NCI-H2107 (cell line): ENCODE measurements at places on chromosomes 11 and 22.

DNA sequence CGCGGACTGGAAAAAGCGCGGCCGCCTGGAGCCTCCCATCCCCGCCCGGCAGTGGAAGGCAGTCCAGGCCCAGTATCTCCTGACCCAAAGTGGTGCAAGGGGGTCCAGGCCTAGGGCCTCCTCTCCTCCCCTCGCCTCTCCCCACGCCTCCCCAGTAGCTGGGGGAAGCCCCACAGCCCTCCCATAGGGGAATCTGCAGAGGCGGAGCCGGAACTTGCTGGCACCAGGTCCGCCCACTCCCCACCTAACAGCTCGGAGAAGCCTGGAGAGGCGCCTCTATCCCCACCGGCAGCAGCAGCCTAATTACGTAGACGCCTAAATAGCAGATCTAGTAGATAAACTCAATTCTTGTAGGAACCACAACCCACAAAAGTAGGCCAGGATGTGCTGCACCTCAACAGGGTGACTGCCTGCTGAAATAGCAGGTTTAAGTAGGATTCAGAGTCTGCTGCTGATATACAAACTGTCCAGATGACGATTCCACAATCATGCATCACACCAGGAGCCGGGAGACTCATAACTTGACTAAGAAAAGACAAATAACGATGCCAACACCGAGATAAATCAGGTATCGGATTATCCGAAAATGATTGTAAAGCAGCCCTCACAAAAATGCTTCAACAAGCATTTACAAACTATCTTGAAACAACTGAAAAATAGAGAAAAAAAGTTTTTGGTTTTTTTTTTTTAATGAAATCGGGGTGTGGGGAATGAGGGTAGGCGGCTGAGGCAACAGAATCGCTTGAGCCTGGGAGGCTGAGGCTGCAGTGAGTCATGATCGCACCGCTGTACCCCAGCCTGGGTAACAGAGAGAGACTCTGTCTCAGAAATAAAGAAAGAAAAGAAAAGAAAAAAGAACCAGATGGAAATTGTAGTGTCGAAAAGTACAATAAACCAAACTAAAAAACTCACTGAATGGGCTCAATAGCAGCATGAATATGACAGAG lies 11.4 kb upstream of the BRD1 start:
- DNase-seq, result no peak

GRCh38 chr11:83159902-83160865 lies 3.3 kb downstream of the PCF11 start:
- DNase-seq, result no peak

DNA sequence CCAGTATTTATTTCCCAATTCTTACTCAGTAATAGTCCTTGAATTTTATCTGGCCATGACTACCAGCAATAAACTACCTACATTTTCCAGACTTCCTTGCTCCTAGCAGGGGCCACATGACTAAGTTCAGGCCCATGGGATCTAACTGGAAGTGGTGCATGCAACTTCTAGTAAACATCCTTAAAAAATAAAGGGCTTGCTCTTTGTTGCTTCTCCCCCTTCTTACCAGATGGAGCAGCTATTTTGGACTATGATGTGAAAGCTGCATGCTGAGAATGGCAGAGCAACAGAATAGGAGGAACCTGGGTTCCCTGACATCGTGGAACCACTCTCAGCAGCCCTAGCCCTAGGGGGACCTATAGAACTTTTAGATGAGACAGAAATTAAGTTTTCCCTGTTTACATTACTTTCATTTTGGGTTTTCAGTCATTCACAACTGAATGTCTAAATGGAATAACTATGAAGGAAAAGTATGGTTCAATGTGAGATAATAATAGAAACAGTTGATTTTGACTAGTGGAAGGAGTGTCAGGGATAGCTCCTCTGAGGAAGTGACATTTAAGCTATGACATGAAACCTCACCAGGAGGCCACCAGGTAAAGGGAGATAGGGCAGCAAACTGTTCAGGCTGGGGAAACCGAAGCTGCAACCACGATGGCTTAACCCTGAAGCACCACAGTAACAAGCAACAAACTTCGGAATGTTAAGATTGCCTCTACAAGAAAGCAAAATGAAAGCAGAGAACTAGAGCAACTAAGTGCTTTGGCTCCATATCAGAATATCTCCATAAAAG lies 48.9 kb downstream of the PHF21A start:
- DNase-seq, result no peak

DNA sequence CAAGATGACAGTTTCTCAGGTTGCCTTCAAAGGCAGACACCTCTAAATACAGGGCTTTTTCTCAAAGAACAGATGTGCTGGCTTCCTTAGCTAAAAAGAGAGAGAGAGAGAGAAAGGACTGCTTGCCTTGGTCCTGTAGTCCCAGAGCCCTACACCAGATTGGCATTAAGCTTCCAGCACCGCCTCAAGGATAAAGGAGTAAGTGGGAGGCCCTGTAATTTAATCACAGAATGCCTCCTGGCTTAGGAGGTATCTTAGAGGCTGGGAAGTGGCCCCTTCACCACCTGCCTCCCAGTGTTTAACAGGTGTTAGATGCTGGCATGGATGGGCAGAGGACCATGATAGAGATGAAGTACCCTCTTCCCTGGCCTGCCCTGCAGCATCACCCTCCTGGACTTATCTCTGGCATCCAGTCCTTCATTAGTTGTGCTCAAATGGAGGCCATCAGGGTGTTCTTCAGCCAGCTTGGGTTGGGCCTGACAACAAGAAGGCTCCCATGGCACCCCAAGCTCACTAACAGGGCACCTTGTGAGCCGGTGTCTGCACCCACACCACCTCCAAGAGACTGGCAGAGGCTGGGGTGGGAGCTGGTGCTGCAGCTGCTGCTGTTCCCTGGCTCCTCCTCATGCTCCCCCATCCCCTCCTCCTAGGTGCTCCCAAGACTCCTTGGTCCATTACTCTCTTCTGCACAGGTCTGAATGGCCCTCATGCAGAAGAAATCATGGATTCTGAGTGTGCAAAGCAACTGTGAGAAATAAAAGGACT lies 32.5 kb downstream of the ABCC8 start:
- DNase-seq, result no peak

DNA sequence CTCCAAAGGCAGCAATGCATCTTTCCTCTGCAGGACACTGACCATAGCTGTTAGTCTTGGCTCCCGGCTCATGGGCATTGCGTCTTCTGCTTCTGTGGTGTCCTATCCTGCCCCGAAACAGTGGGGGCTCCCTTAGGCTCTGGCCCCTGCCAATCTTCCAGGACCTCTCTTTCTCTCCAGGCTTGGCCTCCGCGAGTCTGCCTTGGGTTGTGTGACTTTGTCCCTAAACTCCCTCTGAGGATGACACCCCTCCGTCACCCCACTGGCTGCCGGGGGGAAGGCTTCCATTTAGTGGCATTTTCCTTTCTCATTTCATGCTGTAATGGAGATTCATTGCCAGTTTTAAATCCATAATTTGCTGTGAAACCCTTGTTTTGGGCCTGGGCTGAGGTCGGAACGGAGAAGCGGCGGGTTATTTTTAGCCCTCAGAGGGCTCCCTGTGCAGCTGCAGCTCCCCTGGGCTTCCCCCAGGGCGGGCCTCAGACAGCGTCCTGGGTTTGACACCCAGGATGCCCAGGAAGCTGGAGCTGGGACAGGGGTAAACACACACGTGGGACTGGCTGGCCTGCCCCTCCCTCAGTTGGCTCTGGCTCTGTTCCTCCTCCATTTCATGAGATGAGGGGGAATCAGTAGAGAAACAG lies 156.1 kb downstream of the ST3GAL4 start:
- DNase-seq, result no peak

DNA sequence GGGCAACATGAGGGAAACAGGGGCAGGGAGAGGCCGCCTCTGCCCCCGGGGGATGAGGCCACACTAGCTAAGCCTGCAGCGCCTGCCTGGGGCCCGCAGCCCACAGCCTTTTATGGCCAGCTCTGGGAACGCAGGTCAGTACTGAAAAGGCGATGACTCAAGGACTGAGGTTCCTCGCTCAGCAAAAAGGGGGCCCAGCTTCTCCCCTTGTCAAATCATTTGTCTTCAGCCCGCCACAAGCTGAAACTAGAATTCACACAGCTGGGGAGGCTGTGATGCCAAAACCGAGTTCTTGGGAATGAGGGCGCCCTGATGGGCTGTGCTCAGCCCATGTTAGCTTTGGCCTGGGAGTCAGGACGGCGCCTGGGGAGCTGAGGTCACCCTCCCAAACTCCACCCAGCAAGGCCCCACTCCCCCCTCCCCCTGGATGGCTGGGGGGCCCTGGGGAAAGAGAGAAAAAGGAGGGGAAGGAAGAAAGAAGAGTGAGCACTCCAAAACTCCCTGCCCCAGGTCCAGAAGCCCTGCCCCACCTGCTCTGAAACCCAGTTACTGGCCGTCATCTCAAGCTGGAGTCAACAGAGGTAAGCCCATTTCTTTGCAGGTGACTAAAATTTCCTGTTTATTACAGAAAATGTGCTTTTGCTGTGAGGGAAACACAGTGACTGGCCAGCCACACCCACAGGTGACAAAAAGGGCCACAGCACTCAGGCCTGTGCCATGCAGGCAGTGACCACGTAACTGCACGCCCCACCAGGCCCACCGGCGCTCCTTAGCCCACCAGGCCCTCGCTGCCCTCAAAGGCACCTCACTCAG lies 13.7 kb downstream of the EHD1 start:
- no peak for DNase-seq
